MG63 (cell line): ENCODE measurements at places on chromosomes 2 and 18. TPM values are rescaled to one million over a fixed set of nuclear protein-coding genes. Genes with fewer than 3 reads are reported as not detected.

- DNase-seq: no peak
These were observed 52.0 kb upstream of the ARL4C start for GRCh38 chr2:234548695-234549420.

DNA sequence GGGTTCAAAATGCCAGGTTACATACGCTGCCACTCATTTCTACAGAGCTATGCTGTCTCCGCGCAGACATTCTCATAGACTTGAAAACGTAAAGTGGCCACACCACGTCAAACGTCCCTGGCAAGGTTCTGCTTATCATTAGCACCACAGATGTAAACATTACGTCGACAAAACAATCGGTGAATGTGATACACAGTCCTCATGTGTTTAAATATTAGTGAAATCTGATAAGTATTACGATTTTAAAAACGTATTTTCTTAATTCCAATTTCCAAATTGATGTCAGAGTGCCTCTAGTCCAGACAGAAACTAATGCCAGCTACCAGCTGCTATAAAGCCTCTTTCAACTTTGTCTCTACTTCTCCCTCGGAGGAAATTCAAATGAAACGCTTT, 1.2 kb downstream of the STK17B start:
- DNase-seq: peak; percentile 46

- DNase-seq: no peak
These were observed 24.4 kb downstream of the PSD4 start for GRCh38 chr2:113198048-113198789.

DNA sequence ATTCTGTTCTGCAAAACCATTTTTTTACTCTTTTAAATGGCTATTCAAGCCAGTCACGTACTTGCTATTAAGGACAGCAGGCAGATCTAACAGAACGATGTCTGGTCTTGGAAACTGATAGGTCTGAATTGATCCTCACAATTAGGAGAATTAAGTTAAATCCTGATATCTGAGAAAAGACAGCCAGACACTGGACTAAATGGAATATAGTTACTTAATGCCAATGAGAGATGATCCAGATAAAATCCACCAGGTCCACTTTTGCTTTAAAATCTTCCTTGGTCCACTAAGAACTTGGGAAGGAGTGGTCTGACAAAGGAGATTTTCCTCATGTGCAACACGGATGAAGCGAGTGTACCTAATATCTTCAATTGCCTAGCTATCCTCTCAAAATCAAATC, 86.9 kb downstream of the PLEKHM3 start:
- no peak for DNase-seq

DNA sequence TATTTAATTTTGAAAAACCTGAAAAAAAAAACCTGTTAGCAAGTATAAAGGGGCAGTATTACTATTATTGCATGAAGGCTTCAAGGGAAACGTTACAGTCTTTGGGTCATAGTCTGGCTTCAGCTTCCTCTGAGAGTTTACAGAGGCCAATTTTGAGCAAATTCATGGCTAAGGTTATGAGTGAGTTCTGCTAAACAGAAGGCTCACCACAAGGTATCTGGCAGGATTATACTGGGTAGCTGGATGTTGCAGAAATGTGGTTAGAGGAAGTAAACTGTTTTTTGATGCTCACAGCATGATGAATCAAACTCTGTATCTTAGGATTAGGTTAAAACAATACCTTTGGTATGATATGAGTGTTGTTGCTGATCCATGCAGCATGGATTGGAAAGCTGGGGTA, 9.3 kb downstream of the MRPL19 start:
- no peak for DNase-seq

- DNase-seq: no peak
These were observed 122.9 kb upstream of the SOX11 start for GRCh38 chr2:5569256-5569655.

GRCh38 chr2:65974067-65974723, 460.7 kb upstream of the MEIS1 start:
- DNase-seq: no peak

DNA sequence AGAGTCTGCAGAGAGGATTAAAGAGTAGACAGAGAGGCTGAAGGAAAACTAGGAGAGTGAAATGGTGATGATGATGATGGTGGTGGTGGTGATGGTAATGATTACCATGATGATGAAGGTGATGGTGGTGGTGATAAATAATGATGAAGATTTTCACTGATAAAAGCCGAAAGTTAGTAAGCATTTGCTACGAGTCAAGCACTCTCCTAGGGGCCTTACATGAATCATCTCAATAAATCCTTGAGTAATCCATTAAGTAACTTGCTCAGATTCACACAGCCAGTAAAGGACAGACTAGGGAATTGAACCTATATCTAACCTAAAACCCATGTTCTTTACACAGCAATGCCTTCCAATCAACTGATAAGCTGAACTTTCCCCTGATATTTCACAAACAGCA, 106.7 kb upstream of the PGAP1 start:
- no peak for DNase-seq

GRCh38 chr18:13895505-13896033, 19.8 kb downstream of the MC2R start:
- no peak for DNase-seq

Gene COLEC12
- total RNA-seq: 27.4 and 28.2 TPM in 2 replicates

Gene POMC
- not detected in 2 replicates for total RNA-seq

Gene TRABD2A
- total RNA-seq: 14.5 and 20.9 TPM in 2 replicates

Gene SLC5A7
- total RNA-seq: not detected in 2 replicates

Gene VIT
- total RNA-seq: 7.9 and 9.3 TPM in 2 replicates

Gene CFC1
- total RNA-seq: not detected in 2 replicates

Gene TM4SF20
- total RNA-seq: not detected in 2 replicates

Gene NR4A2
- total RNA-seq: not detected in 2 replicates

Gene PER2
- 0.54 and 0.72 TPM in 2 replicates for total RNA-seq

Gene TDRD15
- total RNA-seq: not detected in 2 replicates

Gene TMEM178A
- not detected in 2 replicates for total RNA-seq

Gene TSPYL6
- not detected in 2 replicates for total RNA-seq
